Inflammatory macrophage treated with lipopolysaccharide for 1 hour (primary cell): ENCODE measurements at places on chromosomes 12 and 14.

GRCh38 chr12:27539191-27539631 is 15.2 kb downstream of the PPFIBP1 start:
- no peak for DNase-seq

- no peak for DNase-seq
Observed at GRCh38 chr12:88924162-88924561, 343.9 kb upstream of the KITLG start.

GRCh38 chr12:120961604-120962531 is 16.5 kb upstream of the HNF1A start:
- peak; percentile 21 for DNase-seq

- peak; percentile 71 for DNase-seq
Observed at GRCh38 chr12:49305762-49306510, 11.0 kb downstream of the PRPH start.

GRCh38 chr14:59272633-59273032 is 84.2 kb downstream of the DAAM1 start:
- DNase-seq, result no peak

GRCh38 chr12:108514973-108515814 is at the start of gene FICD:
Gene FICD, plus strand, starts transcription at chr12:108515277. Its CDS starts 1,696 bp downstream, at chr12:108516973.
- peak; percentile 99 for DNase-seq

GRCh38 chr14:71711619-71712018 is 220.6 kb upstream of the RGS6 start:
- no peak for DNase-seq

GRCh38 chr12:110369992-110370391 is 33.5 kb downstream of the ANAPC7 start:
- DNase-seq, result no peak

DNA sequence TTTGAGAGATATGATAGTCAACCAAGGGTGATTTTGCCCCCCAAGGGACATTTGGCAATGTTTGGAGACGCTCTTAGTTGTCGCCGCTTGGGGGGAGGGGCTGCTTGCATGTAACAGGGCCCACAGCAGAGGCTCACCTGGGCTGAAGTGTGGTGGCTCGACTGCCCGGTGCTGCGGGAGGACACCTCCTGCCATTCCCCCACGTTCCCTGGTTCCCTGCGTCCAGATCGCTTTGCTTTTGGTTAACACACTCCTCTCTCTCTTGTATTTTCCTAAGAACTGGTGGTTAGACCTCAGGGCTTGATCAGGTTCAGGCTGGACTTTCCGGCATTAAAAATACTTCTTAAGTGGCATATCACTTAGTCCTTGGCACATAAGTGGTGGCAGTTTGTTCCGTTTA is 18.9 kb downstream of the PPP2R5C start:
- DNase-seq, result no peak

- no peak for DNase-seq
Observed at GRCh38 chr14:92449404-92450181, 64.0 kb upstream of the RIN3 start.

DNA sequence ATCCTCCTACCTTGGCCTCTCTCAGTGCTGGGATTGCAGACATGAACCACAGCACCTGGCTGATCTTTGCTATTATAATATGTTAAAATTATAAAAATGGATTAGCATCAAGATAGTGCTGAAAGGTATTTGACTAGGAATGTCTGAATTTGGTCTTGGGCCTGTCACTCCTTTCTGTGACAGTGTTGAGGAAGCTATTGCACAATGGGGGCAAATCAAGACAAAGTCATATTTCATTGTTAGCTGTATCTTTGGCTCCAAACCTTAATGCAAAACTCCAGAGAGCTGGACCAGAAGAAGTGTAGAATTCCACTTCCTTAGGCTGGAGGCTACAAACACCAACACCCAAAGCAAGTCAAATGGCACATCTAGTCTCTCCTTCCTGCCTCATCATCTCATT is 42.2 kb downstream of the ZCRB1 start:
- peak; percentile 16 for DNase-seq

DNA sequence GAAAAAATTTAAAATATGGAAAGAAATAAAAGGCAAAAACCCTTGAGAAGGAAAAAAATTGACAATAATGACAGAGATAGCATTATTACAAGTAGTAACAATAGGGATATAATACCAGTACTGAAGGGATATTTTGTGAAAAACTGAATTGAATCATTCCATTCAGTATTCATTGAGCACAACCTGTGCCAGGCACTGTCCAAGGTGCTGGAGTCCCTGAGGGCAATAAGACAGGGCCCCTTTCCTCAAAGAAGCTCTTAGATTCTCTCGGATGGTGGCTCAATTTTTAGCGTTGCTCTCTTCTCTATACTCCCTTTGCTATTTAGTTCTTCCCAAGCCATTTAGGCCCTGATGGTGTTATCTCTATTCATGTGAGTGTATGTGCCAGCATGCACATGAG is 34.3 kb upstream of the GAS2L3 start:
- peak; percentile 12 for DNase-seq

DNA sequence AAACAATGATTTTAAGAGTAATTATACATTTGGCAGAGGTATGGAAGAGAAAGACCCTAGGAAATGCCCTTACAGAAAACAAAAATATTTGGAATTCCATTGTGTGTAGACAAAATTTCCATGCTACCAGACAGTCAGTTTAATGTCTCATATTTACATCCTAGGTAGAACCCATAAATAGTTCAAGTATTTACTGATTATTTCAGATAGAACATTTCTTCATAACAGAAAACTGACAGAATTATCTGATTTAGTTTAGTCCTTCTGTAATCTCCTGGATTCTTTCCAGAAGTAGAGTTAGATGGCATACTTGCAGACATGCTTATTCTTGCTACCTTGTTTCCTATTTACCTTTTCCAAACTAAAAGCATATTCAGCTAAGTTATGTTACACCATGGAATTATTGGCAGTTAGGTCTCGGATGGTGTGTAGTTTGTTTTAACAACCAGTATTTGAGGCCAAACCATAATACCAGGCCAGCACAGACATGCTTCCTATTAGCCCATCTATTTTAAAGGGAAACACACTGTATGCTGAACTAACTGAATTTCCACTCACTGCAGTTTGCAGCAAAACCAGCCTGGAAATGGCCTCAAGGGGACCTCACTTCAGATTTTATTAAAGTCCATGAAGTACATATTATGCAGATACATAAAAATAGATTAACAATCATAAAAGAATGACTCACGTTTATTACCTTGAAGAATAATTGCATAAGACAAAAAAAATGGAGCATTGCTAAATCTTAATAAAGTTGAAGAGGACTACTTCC is 126.6 kb upstream of the LRIG3 start:
- no peak for DNase-seq

- DNase-seq, result no peak
Observed at GRCh38 chr14:68627868-68628604, 164.8 kb downstream of the ZFP36L1 start.

DNA sequence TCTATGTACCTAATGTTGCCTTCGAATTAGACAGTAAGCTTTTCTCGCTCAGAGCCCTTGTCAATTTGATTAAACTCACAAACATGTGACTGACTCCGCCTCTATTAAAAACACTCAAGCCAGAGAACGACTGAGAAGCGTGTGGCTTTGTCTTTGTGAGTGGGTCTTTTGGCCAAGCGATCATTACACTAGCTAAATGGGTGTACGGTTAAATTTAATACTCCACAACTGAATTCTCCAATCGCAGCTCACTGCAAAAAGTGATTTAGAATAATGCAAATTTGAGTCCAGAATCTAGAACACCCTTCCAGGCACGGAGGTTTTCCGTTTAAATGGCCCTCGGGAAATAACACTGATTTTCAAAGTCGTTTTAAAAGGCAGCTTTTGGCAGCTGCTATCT is 253.7 kb downstream of the EFCAB11 start:
- no peak for DNase-seq
